ENCODE measurements at places on chromosomes 12 and 14.

DNA sequence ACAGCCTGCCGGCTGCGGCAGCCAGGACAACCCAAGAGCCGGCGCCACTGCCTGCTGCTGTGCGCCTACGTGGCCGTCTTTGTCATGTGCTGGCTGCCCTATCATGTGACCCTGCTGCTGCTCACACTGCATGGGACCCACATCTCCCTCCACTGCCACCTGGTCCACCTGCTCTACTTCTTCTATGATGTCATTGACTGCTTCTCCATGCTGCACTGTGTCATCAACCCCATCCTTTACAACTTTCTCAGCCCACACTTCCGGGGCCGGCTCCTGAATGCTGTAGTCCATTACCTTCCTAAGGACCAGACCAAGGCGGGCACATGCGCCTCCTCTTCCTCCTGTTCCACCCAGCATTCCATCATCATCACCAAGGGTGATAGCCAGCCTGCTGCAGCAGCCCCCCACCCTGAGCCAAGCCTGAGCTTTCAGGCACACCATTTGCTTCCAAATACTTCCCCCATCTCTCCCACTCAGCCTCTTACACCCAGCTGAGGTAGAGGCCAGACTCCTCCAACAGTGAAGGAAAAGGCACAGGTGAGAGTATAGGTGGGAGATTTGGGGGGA lies 10.3 kb downstream of the ZBTB39 start:
- DNase-seq: no peak

GRCh38 chr14:69539631-69540410 lies 34.9 kb downstream of the CCDC177 start:
- DNase-seq: peak; percentile 17

DNA sequence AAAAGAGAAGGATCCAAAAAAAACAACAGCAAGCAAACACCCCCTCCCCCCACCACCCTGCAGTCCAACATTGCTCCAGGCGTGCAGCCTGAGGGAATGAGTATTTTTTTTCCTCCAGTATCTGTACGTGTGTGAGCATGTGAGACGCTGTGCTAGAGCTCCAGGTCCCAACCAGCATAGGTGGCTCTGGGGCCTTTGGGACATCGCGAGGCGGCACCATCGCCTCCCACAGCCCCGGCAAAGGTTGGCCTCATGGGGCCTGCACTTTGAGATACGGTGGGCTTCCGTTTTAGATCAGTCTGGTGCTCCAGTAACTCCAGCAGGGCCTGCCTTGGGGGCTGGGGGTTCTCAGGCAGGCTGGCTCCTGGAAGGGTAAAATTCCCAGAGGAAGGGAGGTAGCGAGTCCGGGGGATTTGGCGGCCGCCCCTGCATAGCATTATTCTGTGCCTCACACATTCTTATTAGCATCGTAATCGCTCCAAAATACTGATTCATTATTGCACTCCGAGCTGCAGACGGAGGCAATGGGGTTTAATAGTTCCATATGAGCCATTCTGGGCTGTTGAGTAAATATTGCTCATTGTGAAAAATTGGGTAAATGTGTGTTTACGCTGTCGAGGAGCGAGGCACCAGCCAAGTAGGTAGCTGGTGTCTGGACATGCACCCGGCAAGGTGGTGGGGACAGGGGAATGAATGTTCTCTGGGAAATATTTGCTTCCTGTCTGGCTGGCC lies 143.1 kb upstream of the MYL2 start:
- no peak for DNase-seq

DNA sequence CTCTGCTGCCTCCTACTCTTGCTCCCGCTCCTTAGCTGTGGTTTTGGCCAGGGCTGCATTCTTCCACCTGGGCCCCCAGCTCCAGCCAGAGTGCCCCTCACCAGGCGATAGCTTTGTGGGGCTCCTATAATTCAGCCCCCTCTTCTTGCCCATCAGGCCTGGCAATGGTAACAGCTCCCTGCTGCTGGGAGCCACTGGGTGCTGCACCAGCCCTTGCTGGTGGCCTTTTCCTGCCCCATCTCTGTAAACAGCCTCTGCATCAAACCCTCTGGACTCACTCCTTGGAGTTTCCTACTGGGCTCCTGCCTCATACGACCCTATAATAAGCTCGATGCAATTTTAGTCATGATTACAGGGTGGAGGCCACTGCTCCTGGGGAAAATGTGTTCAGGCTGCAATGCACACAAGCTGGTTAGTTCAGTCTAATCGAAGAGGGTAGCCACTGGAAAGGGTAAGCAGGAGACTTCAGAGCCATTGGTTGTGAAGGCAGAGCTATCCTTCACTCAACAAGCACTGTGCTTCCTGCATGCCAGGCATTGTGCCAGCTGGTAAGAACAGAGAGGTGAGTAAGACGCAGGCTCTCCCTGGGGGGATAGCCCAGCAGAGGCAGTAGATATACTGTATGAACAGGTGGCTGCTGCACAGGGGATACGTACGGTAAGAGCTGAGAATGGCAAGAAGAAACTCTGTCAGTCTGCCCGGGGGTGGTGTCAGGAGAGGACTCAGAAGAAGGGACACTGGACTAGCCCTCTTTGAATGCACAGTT lies 24.7 kb downstream of the CLMN start:
- no peak for DNase-seq

DNA sequence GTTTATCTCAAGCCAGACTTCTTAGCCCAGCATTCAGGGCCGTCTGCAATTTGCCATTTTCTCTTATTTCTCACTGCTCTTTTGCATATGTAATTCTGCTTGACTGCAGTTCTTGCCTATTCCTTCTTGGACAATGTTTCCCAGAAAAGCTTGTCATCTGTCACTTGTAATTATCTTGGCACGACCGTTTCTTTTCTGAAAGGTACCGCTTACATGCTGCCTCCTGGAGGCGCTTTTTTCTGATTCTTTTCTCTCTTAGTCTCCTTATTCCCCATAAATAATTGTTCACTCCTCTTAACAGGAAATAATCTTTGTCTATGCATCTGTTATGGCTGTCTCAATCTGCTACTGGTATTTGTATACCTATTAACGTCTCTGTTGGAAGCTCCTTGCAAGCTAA lies 1.2 kb upstream of the ALDH1L2 start:
- no peak for DNase-seq

DNA sequence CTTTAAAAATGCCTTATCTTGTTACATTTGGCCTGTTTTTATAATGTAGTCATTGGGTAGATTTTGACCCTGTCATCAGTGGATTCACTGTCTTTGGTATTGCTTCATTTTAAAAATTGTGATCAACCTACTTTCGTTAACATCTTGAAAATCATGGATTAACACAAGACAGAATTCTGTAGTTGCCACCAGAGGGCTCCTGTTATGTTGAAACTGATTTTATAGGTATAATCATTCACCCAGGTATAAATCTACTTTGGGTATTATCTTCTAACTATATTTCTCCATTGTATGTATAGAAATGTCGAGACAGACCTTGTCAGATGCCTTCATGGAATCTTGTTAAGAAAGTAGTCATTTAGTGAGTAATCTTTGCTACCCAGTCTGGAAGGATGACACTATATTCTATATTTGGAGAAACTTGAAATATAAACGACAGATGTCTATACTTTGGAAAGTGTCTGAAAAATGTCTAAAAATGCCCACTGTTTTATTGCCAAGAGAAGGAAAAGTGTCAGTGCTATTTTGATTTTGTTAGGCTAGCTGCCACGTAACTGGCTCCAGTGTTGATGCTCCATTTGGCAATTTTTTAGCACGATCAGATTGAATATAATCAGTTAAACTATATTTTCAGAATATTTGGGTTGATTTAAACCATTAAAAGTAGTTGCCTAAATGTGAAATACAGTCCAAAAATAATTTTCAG lies 129.4 kb downstream of the PELI2 start:
- no peak for DNase-seq

DNA sequence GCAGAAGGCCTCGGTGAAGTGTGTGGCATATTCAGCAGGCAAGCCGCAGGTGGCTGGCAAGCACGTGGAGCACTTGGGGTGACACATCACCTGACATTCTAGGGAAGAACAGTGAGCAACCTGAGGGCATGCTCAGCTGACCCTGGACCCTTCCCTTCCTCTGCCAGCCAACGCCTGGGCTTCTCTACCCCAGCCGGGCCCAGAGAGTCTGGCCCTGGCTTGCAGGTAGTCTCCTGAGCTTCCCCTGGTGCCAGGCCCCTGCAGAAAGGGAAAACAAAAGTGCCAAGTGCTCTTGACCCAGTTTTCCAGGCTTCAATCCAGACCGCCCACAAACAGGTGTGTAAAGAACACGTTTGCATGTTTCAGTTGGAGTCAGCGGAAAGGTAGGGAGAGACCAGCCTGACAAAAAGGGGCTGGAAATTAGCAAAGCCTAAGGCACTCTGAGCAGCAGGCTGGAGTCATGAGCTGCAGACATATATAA lies 45.7 kb downstream of the PRKAB1 start:
- DNase-seq: no peak

DNA sequence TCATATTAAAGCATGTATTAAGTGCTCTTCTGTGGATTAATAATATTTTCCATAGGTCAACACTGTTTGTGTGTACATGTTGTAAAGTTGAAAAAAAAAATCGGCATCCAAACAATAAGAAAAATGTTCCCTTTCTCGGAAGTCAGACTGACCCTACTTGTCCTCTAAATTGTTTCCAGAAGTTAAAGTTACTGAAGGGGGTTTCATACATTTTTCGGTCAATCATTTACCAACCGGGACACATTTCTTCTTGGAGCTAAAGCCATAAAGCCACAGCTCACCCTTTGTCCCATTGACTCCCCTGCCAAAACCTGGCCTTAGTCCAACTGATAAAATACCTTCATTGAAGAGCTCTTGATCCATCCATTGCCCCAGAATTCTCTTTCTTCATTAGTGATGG lies 230.0 kb downstream of the ANO2 start:
- DNase-seq: no peak

- no peak for DNase-seq
Observed at GRCh38 chr14:95892142-95892541, 15.5 kb downstream of the TUNAR start.

- DNase-seq: no peak
Observed at GRCh38 chr12:103880299-103881142, 39.5 kb upstream of the NT5DC3 start.
